ENCODE measurements at places on chromosomes 2 and 18.
A peak's percentile ranks its signal among the peaks of the same experiment; 100 is the strongest.

DNA sequence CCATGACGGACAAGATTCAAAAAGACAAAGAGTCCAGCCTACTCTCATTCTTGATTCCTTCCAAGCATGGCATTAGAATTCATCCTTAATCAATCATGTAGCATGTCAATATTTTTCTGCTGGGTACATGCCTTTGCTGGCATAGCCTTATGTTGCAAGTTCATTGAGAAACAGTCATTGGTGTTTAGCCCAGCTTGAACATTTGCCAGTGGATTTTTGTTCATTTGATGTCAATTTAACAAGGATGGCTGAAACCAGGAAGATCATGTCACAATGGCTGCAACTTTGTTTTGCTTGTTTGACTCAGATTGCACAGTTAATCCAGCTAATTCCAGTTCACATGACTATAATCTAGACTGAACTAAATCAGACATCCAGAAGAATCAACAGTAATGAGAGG lies 1132.2 kb downstream of the LRP1B start:
- DNase-seq, result peak; percentile 54

DNA sequence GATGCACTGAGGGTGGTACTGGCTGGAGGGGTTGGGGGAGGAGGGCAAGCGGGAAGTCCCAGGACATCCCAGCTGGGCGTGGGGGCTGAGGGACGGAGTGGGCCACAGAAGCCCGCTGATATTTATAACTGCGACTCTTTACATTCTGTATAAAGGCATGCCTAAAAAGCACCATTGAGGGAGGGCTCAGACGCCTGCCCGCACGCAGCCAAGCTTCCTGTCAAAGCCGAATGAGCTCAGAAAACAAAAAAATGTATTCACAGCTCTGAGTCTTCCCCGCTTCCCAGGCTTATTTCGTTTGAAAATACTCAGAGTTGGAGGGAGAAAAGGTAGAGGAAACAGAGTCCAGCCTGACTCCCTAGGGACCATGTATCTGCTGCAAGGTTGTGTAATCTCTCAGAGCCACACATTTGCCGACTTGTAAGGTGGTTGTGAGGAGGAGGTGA lies 170.1 kb upstream of the HAAO start:
- peak; percentile 54 for DNase-seq

- DNase-seq, result no peak
Observed at GRCh38 chr18:41842886-41843285, 112.1 kb upstream of the PIK3C3 start.

DNA sequence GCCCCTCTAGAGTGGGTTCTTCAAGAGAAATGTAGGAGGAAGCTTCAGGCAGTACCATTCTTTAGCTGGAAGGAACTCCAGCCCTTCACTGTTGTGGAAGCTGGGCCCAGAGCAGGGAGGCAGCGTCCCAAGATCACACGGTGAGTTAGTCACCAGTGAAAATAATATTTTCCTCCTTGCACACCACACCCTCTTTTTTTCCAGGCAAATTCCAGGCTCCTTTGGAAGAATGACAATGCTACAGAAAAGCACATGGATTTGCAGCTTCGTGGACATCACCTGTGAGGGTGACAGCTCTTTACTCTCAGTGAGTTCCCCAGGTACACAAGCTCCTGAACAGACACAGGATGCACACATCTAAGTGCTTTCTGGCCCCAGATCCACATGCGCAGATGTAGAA lies 157.1 kb downstream of the COL6A3 start:
- peak; percentile 91 for DNase-seq

DNA sequence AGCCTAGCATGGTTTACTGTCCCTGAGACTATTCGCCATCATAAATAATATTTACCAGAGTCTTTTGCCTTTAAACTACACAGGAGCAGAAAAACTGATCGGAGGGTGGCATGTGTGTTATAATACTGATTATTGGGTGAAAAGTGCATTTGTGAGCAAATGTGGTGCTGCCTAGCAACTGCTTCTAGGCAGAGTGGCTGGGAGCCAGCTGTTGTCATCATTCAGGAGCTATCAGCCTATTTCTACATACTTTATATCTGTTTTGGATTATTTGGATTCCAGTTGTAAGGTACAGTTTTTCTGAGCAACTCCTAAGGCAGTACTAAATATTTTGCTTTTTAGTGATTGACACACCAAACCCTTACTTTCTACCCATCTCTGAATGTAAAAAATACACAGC lies 75.0 kb upstream of the MSTN start:
- DNase-seq, result peak; percentile 64

- DNase-seq, result no peak
Observed at GRCh38 chr18:50797142-50797541, 22.7 kb downstream of the MRO start.
